ENCODE measurements at places on chromosomes 4 and X.

- peak; percentile 87 for DNase-seq
Measured at GRCh38 chrX:47501226-47502074, 18.4 kb upstream of the ZNF41 start.

DNA sequence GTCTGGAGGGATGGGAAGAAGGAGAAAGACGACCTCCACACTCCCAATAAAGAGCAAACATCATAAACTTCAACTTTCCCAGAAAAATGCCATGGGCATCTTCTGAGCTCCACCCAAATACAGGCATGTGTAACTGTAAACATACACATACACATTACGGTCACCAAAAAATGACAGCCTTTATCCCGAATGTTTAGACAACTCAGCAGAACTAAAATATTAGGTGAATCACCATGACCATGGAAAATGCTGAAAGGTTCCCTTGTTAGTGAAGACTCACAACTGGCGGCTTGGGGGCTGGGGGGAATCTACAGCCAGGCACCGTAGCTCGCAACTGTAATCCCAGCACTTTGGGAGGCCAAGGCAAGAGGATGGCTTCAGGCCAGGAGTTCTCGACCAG is 33.0 kb downstream of the PRKX start:
- DNase-seq, result no peak

GRCh38 chrX:18422325-18422724 is 3.1 kb upstream of the CDKL5 start:
- DNase-seq, result peak; percentile 36

DNA sequence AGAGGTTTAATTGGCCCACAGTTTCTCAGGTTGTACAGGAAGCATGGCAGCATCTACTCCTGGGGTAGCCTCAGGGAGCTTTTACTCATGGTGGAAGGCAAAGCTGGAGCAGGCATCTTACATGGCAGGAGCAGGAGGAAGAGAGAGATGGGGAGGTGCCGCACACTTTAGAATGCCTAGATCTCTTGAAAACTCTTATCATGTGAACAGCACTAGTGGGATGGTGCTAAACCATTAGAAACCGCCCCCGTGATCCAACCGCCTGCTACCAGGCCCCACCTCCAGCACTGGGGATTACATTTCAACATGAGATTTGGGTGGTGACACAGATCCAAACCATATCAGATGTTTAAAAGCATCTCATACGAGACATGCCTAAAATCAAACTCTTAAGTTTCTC is 41.6 kb upstream of the SCOC start:
- DNase-seq, result no peak

DNA sequence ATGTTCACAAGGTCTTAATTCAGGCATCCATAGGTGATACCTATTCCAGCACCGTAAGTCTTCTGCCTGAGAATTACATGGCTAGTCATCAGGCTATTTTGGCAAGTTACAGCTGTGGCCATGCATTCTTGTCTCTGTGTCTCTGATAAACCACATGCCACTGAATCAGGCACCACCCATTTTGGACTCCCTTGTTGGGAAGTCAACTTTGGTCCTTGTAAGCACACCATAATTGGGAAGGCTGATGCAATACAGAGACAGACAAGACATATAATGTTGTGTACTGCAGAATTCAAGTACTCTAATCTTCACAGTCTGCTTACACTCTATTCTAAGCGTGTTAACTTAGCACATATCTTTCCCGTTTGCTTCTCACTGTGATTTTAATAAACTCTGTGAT is 483.7 kb upstream of the FTHL17 start:
- peak; percentile 83 for DNase-seq
